Heart right ventricle (tissue), 16 donors: ENCODE measurements at places on chromosomes 1 and 21. TPM values are rescaled to one million over a fixed set of nuclear protein-coding genes. Genes with fewer than 3 reads are reported as not detected.

Gene GJC2
- polyA plus RNA-seq: 1.4 TPM

Gene SPRR1B
- 0.30 TPM for polyA plus RNA-seq

Gene TTLL10
- 0.09 TPM for polyA plus RNA-seq

GRCh38 chr21:24561291-24561690 lies 1046.0 kb downstream of the MRPL39 start:
- DNase-seq: no peak

DNA sequence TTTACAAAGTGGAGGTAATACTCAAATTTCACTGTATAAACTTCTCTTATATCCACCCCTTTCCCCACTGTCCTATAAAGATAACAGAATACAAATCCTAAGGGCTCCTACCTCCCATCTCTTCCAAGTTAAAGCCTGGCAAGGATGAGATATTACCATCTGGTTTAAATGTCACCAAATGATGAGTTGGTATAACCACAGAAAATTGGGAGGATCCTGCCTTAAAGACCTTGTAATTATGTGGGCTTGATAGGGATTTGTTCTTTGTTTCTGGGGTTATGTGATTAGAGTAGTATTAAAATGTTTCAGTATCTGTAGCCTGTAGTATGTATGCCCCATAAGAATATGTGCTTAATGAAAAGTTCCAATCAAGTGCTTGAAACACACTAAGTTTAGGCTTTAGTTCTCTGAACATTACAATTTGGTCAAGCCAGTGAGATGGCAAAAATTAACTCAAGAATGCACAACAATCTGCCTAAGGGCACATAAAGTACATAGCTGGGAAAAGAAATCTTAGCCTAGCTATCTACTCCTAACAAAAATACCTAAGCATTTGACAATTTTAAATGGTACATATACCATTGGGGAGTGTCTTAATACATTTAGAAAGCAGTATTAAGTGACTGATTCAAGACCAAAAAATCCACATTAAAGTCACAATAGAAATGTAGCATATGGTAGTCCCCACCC lies 14.0 kb downstream of the KDM5B start:
- DNase-seq: no peak

- no peak for DNase-seq
Observed at GRCh38 chr1:214966346-214966745, 116.2 kb upstream of the KCNK2 start.

DNA sequence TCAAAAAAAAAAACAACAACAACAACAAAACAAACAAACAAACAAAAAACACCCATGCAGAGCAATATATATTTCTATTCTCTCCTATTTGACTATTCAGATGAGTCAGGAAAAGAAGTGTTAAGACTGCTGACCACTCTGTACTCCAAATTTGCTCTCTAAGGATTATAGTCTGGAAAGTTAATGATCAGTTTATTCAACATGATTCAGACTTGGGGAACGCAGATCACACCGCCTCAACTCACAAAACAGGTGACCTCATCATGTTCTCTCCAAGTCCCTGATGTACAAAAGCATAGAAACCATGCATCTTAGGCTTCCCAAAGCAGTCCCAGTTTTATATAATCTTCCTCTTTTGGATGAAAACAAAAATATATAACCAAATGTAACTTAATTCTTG lies 51.9 kb upstream of the PRRC2C start:
- DNase-seq: no peak

DNA sequence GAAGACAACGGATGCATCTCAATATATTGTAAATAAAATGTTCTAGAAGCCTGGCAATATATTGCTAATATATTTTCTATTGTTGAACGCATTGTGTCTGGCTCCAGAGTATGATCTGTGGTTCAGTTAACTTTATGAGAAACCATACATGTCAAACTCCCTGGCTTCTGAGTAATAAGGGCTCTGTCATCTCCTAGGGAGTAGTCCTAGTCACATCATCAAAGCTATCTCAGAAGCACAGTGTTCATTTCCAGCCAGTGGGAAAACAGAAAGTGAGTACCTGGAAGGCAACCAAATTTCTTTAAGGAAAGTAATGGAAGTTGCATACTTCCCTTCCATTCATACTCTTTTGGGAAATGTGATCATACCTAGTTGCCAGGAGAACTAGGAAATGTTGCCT lies 27.0 kb upstream of the ST6GALNAC5 start:
- DNase-seq: no peak

Gene CDK18
- 41.4 TPM for polyA plus RNA-seq

DNA sequence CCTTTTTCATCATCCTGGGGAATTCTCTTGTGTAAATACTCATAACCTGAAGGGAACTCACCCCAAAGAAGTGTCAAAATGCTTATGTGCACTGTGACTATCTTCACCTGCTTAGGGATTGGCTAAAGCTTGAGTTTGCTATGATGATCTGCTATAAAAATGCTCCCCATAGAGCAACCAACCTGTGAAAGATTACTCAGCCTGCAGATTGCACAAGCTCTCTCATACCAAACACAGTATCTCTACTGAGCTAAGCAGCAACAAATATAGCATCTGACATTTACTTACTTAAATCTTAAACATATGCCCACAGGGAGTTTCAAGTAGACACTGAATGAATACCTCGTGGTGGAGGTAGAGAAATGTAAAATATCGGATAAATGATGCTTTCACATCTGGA lies 725.8 kb downstream of the MRPL39 start:
- DNase-seq: no peak

Gene PYHIN1
- polyA plus RNA-seq: 0.07 TPM

Gene FMO4
- polyA plus RNA-seq: 7.6 TPM
